ENCODE measurements at places on chromosomes 2 and 18. TPM values are rescaled to one million over a fixed set of nuclear protein-coding genes. Genes with fewer than 3 reads are reported as not detected.

- DNase-seq = no peak
Measured at GRCh38 chr2:239159476-239159911, 241.3 kb downstream of the HDAC4 start.

- no peak for DNase-seq
Measured at GRCh38 chr2:96926791-96927190, 56.9 kb upstream of the SEMA4C start.

DNA sequence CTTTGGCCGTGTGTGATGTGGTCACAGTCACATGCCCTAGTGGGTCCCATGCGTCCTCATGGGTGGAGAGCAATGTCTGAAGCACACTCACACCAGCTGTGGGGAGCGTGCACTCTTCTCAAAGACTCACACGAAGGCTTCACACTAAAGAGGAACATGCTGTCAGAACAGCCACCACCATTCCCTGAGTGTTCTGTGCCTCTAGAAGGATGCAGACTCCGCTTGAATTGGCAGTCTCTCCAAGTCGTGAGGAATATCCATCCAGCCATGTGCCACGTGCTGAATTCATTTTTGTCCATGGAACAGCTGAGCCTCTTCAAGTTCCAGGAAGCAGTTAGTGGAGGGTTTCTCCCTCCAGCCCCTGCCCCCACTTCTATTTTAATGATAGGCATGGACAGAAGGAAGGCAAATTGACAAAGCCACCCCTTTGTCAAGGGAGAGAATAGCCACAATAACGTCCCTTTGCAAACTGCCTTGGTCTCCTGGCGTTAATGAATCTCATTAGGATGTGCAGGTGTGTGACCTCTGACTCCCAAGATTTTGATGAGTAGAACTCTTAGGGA, 464.3 kb upstream of the ID2 start:
- no peak for DNase-seq

DNA sequence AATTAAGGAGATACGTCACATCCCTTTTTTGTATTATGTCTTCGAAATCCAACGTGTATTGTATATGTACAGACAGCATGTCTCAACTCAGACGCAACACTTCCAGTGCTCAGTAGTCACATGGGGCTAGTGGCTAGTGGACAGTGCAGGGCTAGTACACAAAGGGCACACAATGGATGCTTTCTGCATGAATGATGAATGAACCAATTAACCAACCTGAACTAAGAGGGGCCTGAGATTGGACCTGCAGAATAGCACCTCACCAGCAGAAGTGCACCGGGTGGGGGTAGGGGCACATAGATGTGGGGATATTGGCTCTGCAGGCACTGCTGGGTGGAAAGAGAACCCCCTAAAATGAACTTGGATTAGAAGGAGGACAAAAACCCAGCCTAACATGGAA, 20.7 kb downstream of the ST8SIA5 start:
- no peak for DNase-seq

DNA sequence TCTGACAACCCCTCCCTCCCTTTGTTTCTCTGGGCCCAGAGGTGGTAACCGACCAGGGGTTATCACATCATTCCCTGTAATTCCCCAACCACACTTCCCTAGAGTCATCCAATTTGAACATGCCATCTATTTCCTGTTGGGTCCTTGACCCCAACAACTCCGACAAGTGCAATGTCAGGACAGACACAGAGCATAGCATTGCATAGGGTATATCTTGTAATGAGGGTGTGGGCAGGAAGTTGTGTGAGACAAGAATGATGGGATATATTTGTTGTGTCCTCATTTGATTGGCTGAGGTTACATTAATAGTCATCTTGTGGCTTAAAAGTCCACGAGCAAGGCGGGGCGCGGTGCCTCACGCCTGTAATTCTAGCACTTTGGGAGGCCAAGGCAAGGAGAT, 33.4 kb upstream of the CNOT11 start:
- no peak for DNase-seq

DNA sequence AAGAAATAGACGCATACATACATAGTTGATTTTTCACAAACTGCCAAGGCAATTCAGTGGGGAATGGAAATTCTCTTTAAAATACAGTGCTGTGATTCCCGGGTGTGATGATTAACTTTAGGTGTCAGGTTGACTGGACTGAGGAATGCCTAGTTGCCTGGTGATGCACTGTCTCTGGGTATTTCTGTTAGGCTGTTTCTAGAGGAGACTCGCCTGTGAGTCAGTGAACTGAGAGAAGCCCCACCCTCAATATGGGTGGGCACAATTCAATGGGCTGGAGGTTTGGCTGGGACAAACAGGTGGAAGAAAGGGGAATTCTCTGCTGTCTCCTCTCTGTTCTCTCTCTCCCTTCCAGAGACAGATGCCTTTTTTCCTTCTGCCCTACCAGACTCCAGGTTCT, 187.6 kb downstream of the ARHGAP28 start:
- no peak for DNase-seq

DNA sequence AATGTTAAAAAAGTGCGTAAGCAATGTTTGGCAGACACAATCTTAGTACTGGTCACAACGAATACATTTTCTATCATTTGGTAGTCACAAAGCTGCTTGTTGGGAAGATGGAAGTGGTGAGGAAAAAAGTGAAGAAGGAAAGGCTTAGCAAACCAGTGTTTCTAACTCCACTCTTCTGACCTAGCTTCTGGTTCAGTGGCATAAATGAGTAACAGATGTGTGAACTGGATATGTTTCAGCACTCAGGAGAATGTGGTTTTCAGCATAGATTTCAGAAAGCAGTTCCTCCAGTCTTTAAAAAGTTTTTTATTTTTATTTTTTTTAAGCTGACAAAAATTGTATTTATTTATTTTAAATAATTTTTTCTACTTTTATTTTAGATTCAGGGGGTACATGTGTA, 357.1 kb downstream of the CPS1 start:
- DNase-seq = no peak

ANO7 gene
- 2.6 TPM for total RNA-seq

CCDC141 gene
- total RNA-seq = 219 TPM

VWA3B gene
- total RNA-seq = 0.28 TPM

Data from heart right ventricle (tissue), 16 donors.